ENCODE measurements at places on chromosomes 3 and 15. TPM values are rescaled to one million over a fixed set of nuclear protein-coding genes. Genes with fewer than 3 reads are reported as not detected.

DNA sequence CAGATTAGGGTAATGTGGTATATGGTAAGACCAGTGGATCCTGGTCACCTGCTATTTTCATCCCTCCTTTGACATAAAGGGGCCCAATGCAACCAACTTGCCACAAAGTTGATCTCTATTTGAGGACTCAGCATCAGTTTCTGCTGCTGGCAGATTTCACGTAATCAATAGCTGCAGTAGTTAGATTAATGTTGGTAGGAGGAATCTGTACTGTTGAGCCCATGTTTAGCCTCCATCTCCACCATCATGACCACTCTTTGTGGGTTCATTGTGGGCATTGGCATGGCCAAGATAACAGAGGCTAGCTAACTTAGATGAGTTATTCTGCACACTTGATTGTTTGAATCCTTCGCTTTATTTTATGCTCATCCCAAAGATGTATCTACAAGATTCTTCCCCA lies 29.9 kb downstream of the CGGBP1 start:
- no peaks in the 10 kb centered on the region for H3K27me3 ChIP-seq
- H3K36me3 ChIP-seq, result no peaks in the 10 kb centered on the region
- no peak overlapping the region for H3K27ac ChIP-seq
- no peaks in the 10 kb centered on the region for H3K4me1 ChIP-seq
- no peak for DNase-seq
- H3K4me3 ChIP-seq, result no peak overlapping the region

- no peaks in the 10 kb centered on the region for H3K4me1 ChIP-seq
- no peaks in the 10 kb centered on the region for H3K27me3 ChIP-seq
- H3K4me3 ChIP-seq, result no peak overlapping the region
- no peak overlapping the region for H3K27ac ChIP-seq
- no peaks in the 10 kb centered on the region for H3K36me3 ChIP-seq
Measured at GRCh38 chr3:7700539-7700938, 801.1 kb upstream of the LMCD1 start.

DNA sequence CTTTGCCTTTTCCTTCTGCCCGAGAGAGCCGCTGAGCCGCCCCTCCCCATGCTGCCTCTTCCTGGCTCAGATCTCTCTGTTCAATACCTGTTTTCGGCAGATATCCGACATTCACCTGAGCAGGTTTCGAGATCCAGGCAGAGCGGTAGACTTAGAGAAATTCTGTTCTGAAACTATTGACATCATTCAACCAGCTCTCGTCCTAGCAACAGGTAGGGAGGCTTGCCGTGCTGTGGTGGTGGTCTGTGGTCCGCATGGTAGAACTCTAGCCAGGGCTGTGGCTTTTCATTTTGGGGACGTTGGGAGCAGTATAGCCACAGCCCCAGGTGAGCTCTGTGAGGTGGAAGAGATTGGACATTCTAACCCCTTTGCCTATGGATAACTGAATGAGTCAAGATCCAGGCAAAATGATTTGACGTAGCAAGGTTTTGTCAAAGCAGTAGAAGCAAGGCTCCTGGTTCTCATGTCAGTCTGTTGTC lies 810 bp downstream of the TMEM62 start:
- H3K36me3 ChIP-seq, result peaks cover under 1% of the 10 kb centered on the region
- peak overlapping the region; percentile 98 for H3K4me3 ChIP-seq
- no peaks in the 10 kb centered on the region for H3K27me3 ChIP-seq
- H3K4me1 ChIP-seq, result peaks cover 8% of the 10 kb centered on the region

DNA sequence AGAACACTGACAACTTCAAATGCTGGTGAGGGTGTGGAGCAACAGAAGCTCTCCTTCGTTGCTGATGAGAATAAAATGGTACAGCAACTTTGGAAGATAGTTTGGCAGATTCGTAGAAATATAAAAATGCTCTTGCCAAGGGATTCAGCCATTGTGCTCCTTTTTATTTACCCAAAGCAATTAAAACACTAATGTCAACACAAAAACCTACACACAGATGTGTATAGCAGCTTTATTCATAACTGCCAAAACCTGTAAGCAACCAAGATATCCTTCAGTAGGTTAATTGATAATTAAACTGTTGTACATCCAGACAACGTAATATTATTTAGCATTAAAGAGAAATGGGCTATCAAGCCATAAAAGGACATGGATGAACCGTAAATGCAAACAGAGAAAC lies 37.8 kb upstream of the LSAMP start:
- H3K4me3 ChIP-seq, result no peak overlapping the region
- H3K27ac ChIP-seq, result no peak overlapping the region
- H3K36me3 ChIP-seq, result no peaks in the 10 kb centered on the region
- no peak for DNase-seq
- no peaks in the 10 kb centered on the region for H3K4me1 ChIP-seq
- no peaks in the 10 kb centered on the region for H3K27me3 ChIP-seq

- H3K27ac ChIP-seq, result no peak overlapping the region
- peak; percentile 28 for DNase-seq
- no peaks in the 10 kb centered on the region for H3K36me3 ChIP-seq
- H3K4me1 ChIP-seq, result no peaks in the 10 kb centered on the region
Measured at GRCh38 chr3:4899710-4900109, 79.5 kb upstream of the BHLHE40 start.

DNA sequence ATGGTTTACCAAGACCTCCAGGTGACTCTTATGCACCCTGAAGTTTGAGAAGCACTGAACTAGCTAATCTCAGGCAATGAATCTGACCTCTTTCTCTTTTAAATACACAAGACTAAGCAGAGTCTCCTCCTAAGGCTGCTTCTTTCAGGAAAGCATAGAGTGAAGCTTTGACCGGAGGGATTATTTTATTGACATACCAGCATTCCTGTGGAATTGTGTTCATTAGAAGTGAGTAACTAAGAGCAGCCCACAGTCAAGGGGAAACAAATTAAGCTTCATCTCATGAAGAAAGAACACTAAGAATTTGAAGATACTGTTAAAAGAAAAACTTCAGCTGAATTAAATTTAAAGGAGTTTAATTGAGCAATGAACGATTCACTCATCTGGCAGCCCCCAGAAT lies 963.5 kb downstream of the NTRK3 start:
- no peaks in the 10 kb centered on the region for H3K36me3 ChIP-seq
- H3K4me3 ChIP-seq, result no peak overlapping the region
- no peaks in the 10 kb centered on the region for H3K4me1 ChIP-seq

DNA sequence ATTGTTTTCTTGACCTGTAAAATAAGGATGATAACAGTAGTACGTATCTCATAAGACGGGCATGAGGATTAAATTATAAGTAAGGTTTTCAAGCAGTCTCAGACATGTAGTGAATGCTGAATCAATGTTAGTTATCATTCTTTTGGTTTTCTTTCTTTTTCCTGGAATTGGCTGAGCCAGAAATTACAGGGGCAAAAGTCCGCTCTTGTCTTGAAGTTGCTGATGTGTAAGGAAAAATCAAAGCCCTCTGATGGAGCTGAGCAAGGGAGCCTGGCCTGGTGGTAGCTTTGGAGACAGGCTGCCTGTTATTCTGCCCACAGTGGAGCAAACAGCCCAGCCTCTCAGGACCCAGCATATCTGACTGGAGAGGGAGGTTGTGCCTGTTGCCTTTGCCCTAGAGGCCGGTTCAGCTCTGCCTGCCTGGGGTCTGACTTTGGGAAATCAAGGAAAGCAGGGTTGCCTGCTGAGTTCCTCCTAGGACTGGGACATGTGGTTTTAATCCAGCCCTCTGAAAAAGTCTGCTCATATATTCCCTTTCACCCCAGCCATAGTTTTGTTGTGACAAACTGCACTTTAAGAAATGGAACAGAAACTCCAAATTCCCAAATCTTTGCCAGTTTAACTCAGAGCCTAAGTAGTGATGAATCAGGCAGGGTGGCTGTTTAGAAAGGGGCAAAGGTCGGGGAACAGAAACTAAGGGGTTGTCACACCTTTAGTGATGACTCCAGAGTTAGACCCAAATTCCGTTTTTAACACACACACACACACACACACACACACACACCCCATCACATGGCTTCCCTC lies 40.1 kb downstream of the GASK1A start:
- no peaks in the 10 kb centered on the region for H3K36me3 ChIP-seq
- H3K4me3 ChIP-seq, result no peak overlapping the region
- no peak for DNase-seq
- H3K27me3 ChIP-seq, result no peaks in the 10 kb centered on the region
- no peaks in the 10 kb centered on the region for H3K4me1 ChIP-seq
- H3K27ac ChIP-seq, result no peak overlapping the region

DNA sequence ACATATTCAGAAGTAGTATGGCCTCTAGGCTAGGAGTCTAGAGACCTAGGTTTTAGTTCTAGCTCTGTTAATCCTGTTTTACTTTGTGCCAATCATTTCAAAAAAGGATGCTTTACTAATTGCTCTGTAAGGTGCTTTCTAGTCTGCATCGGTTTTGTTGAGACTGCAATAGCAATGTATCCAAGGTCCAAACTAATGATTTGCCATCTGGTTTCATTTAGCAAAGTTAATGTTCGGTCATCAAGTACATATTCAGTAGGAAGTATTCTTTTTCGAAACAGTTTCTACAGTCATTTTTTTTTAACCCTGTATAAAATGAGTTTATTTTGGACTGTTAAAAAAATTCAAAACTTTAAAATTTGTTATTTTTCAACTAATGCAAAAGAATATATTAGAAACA lies 2.0 kb upstream of the GALK2 start:
- no peak for DNase-seq
- no peaks in the 10 kb centered on the region for H3K36me3 ChIP-seq
- H3K4me3 ChIP-seq, result no peak overlapping the region
- no peaks in the 10 kb centered on the region for H3K27me3 ChIP-seq
- H3K27ac ChIP-seq, result no peak overlapping the region

- no peaks in the 10 kb centered on the region for H3K36me3 ChIP-seq
- H3K4me1 ChIP-seq, result no peaks in the 10 kb centered on the region
- H3K4me3 ChIP-seq, result no peak overlapping the region
- no peak overlapping the region for H3K27ac ChIP-seq
- DNase-seq, result no peak
Measured at GRCh38 chr3:64916937-64917336, 229.1 kb upstream of the ADAMTS9 start.

Gene ZDHHC19
- not detected for total RNA-seq

Gene CD86
- total RNA-seq, result 0.57 TPM

Gene RNF111
- 31.4 TPM for total RNA-seq

Gene GABRR3
- total RNA-seq, result not detected

Gene BOC
- total RNA-seq, result 9.8 TPM

Data from colonic mucosa (tissue), 4 donors.